ENCODE measurements at places on chromosomes 2 and 18.

DNA sequence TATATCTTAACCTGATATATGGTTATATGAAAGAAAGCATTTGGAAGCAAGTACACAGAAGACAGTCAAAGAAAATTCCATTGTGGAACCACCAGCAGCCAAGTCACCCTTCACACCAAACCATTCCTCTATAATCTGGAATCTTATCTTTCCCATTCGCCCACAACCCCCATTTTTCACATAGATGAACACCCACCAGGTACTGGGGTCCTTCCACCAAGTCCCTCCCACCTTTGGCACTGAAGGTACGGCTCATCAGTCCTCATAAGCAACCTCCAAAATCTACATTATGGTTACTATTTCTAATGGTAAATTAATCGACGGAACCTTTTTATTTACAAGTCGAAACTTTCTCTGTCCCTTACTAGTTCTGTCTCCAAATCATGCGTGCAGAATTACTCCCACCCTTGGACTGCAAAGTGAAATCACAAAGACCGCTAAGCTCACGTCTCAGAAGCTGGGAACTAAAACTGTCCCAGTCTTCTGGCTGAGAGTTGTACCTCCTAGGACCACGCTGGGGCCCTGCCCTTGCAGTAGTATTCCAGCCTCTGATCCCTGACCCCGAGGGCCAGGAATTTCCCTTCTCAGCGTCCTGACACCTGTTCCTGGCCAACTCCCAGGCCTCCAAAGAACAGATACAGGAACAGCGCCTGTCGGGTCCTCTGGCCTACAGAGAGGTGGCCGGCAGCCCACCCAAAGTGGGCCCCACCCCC is 702 bp downstream of the OLA1 start:
- DNase-seq = no peak

DNA sequence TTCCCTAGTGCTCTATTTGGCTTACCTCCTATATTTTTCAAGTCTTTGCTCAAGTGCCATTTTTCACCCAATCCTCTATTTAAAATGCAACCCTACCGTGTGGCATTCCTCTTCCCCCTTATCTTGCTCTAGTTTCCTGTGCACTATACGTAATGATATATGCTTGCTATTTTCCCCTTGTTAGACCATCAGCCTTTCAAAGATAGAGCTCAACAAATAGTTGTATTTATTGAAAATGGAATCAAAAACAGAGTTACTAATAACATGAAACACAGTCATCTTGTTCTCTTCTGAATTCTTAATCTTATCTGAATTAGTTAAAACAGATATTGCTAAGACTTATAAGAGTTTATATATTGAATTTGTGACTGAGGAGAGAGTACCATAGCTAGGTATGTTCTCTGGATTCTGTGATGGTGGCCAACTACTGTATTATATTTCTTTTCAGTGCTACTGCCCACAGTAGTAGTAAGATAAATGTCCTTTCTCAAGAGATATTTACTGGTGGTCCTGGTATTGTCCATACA is 55.3 kb downstream of the CAB39 start:
- no peak for DNase-seq

- DNase-seq = no peak
These were observed 1324.6 kb upstream of the NRXN1 start for GRCh38 chr2:52356556-52356955.

DNA sequence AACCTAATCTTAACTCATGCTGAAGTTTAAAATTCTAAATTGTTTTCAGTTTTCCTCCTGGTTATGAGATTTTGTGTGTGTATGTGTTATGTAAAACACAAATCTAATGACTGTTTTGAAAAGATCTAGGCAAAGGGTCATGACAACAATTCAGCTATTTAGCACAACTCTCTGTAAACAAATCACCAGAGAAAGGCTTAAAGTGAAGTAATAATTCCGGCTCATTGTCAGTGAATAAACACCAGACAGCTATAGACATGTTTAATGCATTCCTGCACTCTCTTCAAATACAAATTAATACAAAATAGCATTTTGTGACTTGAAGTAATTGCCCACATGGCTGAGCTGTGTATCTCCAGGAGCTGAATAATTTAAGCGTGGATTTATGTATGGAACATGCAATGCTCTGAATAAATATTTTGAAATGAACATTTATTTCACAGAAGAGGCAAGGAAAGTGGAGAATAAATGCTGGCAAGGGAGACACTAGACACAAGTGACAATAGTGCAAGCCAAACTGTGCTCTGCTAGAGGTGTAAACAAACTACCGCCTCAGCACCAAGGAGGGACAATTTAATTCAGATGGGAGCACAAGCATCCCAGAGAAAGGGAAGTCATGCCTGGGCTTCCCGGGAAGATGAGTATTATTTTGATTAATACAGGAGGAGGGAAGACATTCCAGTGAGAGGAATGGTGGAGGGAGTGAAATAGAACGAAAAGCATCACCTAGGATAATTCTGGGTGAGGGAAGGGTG is 133.6 kb upstream of the XPO1 start:
- no peak for DNase-seq

- no peak for DNase-seq
These were observed 51.5 kb upstream of the DCC start for GRCh38 chr18:52288403-52289004.

GRCh38 chr2:27322766-27323595 is at the start of gene MPV17:
Gene MPV17 (minus strand): TSS chr2:27323097. CDS start chr2:27322517, 580 bp downstream.
- peak; percentile 95 for DNase-seq

DNA sequence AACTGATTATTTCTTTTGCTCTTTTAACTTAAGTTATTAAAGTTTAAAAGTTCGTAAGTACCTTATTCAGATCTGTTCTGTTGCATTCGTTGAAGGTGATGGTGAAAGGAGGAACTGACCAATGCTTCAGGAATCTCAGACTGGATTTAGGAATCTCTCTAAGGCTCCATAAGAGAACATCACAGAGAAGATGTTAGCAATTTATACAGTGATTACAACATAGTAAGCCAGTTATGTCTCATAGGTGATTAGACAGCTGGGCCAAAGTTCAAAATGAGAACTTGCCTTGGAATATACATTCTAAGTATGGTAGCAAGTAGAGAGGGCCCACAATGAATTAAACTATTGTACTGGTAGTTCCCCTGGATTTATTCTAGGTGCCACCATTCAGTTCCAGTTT is 3.2 kb downstream of the MARS2 start:
- no peak for DNase-seq

GRCh38 chr2:241690202-241690717 is 3.6 kb upstream of the DTYMK start:
- no peak for DNase-seq

DNA sequence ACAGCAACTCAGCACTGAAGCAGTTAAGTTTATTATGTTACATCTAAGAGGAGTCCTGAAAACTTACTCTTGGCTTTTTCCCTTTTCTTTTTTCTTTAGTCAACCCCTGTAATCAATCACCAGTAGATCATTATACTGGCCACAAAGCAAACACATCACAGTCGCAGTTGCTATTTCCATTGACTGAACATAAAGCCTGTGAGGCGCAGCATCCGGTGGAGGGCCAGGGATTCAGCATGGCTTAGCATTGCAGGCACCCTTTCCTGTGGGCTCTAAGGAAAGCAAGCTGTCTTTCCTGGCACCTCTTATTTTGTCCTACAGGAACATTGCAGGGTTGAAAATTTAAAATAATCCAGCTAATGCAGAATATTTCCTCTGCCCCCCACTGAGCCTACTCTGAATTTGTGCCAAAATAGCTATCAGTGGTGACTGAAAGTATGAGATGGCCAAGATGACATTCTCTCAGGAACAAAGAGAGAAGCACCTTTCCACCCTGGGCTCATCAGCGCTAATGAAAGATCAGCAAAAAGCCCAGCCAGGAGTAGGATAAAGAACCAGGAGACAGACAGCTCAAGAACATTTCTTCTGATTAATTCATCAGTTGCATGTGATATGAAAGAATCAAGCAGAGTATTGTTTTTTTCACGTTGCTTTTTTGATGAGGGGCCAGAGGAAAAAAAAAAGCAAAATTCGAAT is 85.3 kb upstream of the SULT1C3 start:
- DNase-seq = no peak

DNA sequence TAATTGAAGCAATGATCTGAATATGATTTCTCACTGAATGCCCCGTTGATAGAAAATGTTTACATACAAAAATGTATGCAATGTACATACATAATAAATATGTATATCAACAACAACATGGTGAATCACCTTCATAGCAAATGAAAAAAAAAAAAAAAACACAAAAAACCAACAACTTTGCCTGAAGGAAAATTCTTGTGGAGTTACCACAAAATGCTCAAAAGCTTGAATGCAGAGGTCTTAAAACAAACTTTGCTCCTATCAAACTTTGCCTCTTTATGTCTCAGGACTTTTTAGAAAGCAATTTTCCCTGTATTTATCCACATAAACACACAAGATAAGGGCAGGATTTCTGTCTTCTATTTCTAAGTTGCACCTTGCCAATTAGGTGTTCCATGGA is 92.9 kb upstream of the SIX2 start:
- no peak for DNase-seq

All from retina (tissue), 1 donor.